Activated CD8-positive, alpha-beta memory T cell treated with anti-CD3 and anti-CD28 coated beads, Interleukin-2, amount 10 ng/mL, durations not matched to agents 7 days and 5 days (primary cell): ENCODE measurements at places on chromosomes 4 and X.

GRCh38 chrX:11053351-11053750 is 57.8 kb upstream of the HCCS start:
- H3K4me3 ChIP-seq: no peak overlapping the region
- H3K4me1 ChIP-seq: no peaks in the 10 kb centered on the region
- no peaks in the 10 kb centered on the region for H3K27me3 ChIP-seq

- H3K4me1 ChIP-seq: no peaks in the 10 kb centered on the region
- H3K27me3 ChIP-seq: no peaks in the 10 kb centered on the region
- no peak overlapping the region for H3K27ac ChIP-seq
- no peaks in the 10 kb centered on the region for H3K36me3 ChIP-seq
These were observed 85.7 kb downstream of the F11 start for GRCh38 chr4:186351668-186352194.

DNA sequence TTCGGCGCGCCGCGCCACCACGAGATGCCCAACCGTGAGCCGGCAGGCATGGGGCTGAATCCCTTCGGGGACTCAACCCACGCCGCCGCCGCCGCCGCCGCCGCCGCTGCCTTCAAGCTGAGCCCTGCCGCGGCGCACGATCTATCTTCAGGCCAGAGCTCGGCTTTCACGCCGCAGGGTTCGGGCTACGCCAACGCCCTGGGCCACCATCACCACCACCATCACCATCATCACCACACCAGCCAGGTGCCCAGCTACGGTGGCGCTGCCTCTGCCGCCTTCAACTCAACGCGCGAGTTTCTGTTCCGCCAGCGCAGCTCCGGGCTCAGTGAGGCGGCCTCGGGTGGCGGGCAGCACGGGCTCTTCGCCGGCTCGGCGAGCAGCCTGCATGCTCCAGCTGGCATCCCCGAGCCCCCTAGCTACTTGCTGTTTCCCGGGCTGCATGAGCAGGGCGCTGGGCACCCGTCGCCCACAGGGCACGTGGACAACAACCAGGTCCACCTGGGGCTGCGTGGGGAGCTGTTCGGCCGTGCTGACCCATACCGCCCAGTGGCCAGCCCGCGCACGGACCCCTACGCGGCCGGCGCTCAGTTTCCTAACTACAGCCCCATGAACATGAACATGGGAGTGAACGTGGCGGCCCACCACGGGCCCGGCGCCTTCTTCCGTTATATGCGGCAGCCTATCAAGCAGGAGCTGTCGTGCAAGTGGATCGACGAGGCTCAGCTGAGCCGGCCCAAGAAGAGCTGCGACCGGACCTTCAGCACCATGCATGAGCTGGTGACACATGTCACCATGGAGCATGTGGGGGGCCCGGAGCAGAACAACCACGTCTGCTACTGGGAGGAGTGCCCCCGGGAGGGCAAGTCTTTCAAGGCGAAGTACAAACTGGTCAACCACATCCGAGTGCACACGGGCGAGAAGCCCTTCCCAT is 1.1 kb downstream of the ZIC3 start:
- peaks cover 6% of the 10 kb centered on the region for H3K36me3 ChIP-seq
- peaks cover 66% of the 10 kb centered on the region for H3K27me3 ChIP-seq

- H3K27ac ChIP-seq: no peak overlapping the region
- no peak for DNase-seq
- H3K27me3 ChIP-seq: no peaks in the 10 kb centered on the region
- no peaks in the 10 kb centered on the region for H3K4me1 ChIP-seq
- H3K36me3 ChIP-seq: peaks cover 31% of the 10 kb centered on the region
- H3K4me3 ChIP-seq: no peak overlapping the region
These were observed 27.8 kb downstream of the RP2 start for GRCh38 chrX:46864606-46865005.

DNA sequence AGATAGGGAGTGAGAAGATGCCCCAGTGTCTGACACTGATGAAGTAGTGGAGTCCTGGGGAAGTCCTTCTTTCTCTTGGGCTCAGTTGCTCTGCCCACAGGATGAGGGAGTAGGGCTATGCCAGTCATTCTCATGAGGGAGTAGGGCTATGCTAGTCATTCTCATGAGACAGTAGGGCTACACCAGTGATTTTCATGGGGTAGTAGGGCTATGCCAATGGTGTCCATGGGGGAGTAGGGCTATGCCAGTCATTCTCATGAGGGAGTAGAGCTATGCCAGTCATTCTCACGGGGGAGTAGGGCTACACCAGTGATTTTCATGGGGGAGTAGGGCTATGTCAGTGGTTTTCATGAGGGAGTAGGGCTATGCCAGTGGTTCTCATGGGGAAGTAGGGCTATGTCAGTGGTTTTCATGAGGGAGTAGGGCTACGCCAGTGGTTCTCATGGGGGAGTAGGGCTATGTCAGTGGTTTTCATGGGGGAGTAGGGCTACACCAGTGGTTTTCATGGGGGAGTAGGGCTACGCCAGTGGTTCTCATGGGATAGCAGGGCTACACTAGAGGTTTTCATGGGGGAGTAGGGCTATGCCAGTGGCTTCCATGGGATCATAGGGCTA is 43.3 kb upstream of the SOD3 start:
- H3K36me3 ChIP-seq: no peaks in the 10 kb centered on the region
- H3K4me3 ChIP-seq: no peak overlapping the region
- no peak overlapping the region for H3K27ac ChIP-seq
- no peaks in the 10 kb centered on the region for H3K27me3 ChIP-seq
- no peak for DNase-seq

DNA sequence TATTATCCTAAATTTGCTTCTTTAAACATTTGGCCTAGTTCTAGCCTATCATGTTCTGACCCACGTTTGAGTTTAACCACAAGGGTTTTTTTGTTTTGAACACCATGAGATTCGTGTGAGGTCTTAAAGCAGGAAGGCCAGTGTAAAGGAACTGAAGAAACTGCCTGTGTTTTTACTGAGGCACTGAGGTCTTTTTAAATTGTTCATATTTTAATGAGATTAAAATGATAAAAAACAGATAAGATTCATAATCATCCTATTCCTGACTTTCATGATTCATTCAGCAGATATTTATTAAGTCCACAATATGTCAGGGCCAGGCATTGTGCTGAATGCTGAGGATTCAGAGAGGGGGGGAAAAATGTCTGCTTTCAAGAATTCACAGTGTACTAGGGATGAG is 3.2 kb downstream of the RPS6KA3 start:
- peaks cover 6% of the 10 kb centered on the region for H3K36me3 ChIP-seq
- DNase-seq: no peak
- peak overlapping the region; percentile 78 for H3K27ac ChIP-seq
- H3K4me1 ChIP-seq: peaks cover 34% of the 10 kb centered on the region
- no peaks in the 10 kb centered on the region for H3K27me3 ChIP-seq

DNA sequence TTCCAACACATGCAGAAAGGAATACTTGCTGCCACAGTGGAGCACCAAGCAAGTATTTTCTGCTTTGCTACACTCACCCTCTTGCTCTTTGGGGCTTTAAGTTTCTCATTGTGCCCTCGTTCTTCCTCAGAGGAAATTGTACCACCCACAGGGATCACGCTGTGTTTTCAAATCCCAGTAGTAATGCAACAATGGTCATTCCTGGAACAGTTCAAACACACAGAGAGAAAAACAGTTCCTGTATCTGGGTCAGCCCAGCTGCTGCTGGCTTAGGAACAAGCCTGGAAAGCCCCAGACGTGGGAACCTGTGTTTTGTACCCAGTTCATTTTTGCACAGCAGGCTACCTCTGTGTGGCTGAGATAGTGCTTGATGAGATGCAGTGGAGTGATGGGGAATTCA is 907.8 kb downstream of the STPG2 start:
- no peak for DNase-seq
- H3K4me3 ChIP-seq: no peak overlapping the region
- H3K27ac ChIP-seq: no peak overlapping the region

GRCh38 chr4:57424232-57424897 is 314.2 kb upstream of the IGFBP7 start:
- H3K36me3 ChIP-seq: no peaks in the 10 kb centered on the region
- H3K4me3 ChIP-seq: no peak overlapping the region
- H3K27ac ChIP-seq: no peak overlapping the region
- H3K27me3 ChIP-seq: no peaks in the 10 kb centered on the region
- H3K4me1 ChIP-seq: no peaks in the 10 kb centered on the region
- DNase-seq: no peak

GRCh38 chrX:7083468-7084396 is 63.8 kb upstream of the STS start:
- H3K27me3 ChIP-seq: no peaks in the 10 kb centered on the region
- H3K36me3 ChIP-seq: peaks cover 15% of the 10 kb centered on the region
- H3K4me1 ChIP-seq: peaks cover 47% of the 10 kb centered on the region
- peak; percentile 77 for DNase-seq
- peak overlapping the region; percentile 50 for H3K4me3 ChIP-seq

DNA sequence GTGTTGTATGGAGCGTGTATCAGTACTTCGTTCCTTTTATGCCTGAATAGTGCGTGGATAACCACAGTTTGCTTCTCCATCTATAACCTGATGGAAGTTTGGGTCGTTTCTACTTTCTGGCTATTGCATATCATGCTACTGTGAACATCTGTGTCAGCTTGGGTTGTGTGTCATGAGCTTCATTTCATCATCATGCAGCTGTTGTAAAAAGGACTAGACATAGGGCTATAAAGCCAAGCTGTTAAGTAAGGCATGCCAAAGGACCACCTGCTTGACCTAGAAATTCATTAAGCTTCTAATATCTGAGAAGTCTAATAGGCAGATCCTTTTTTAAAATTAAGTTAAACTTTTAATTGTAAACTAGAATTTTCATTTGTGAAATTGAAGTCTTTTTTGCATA is 18.4 kb downstream of the SMS start:
- H3K27ac ChIP-seq: no peak overlapping the region
- H3K4me3 ChIP-seq: no peak overlapping the region
- no peaks in the 10 kb centered on the region for H3K27me3 ChIP-seq
- peaks cover 4% of the 10 kb centered on the region for H3K36me3 ChIP-seq
- H3K4me1 ChIP-seq: peaks cover 29% of the 10 kb centered on the region
- DNase-seq: no peak

GRCh38 chr4:113699772-113700171 is 61.8 kb downstream of the CAMK2D start:
- H3K4me3 ChIP-seq: no peak overlapping the region
- H3K27me3 ChIP-seq: no peaks in the 10 kb centered on the region
- H3K27ac ChIP-seq: no peak overlapping the region
- H3K4me1 ChIP-seq: peaks cover 10% of the 10 kb centered on the region
- peaks cover 22% of the 10 kb centered on the region for H3K36me3 ChIP-seq
- DNase-seq: no peak

- H3K4me1 ChIP-seq: no peaks in the 10 kb centered on the region
- no peaks in the 10 kb centered on the region for H3K27me3 ChIP-seq
- no peak overlapping the region for H3K4me3 ChIP-seq
- no peaks in the 10 kb centered on the region for H3K36me3 ChIP-seq
These were observed 13.6 kb upstream of the IGSF1 start for GRCh38 chrX:131302701-131303100.

DNA sequence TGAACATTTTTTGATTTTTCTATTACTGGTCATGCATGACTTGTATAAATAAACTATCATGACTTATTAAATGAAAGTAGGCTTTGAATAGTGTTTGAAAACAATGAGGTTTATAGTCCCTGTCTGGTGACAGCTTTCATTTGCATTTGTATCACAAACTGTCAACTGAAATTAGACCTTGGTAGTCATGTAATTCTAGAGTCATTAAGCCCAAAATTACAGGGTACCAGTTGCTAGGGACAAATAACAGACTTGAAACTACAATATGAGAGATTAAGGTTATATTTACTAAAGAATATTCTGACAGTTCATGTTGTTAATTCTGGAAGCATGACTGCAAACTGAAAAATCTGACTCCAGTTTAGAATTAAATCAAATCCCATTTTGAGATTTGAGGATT is 9.2 kb upstream of the VAMP7 start:
- H3K36me3 ChIP-seq: no peaks in the 10 kb centered on the region
- H3K4me1 ChIP-seq: peaks cover 2% of the 10 kb centered on the region
- H3K27me3 ChIP-seq: peaks cover 9% of the 10 kb centered on the region

DNA sequence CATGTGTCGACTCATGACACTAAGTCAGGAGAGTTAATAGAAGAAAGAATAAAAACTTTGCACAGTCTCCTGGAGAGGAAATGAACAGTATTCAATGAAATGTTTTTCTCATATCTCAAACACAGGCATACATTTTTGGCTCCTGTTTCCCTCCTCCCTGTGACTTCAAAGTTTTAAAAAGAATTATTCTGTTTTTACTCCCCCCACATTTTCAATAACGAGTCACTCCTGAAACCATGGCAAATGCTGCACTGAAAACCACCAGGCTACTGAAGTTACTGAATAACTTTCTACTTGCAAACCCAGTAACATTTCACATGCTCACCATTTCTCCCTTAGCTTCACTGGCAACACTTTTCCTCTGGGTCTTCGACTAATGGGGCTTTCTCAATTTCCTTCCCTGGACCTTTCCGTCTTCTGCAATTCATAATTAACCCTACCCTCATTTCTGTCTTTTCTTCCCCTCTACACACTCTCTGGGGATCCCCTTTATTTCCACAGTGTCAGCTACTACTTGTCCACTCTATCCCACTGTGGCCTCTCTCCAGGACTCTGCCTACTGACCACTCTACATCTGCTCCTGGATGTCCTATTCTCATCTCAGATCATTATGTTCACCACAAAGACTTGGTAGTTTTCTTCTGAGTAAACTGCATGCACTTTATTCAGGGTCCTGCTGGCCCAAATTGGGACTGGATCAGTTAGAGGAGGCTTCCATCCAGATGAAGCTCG is 225.8 kb upstream of the ETNPPL start:
- H3K4me3 ChIP-seq: no peak overlapping the region
- H3K27ac ChIP-seq: no peak overlapping the region
- no peak for DNase-seq
- H3K4me1 ChIP-seq: no peaks in the 10 kb centered on the region
- no peaks in the 10 kb centered on the region for H3K27me3 ChIP-seq

GRCh38 chr4:14345356-14345775 is 656.9 kb upstream of the CPEB2 start:
- H3K36me3 ChIP-seq: no peaks in the 10 kb centered on the region
- no peak for DNase-seq
- H3K27ac ChIP-seq: no peak overlapping the region
- no peaks in the 10 kb centered on the region for H3K27me3 ChIP-seq
- H3K4me1 ChIP-seq: no peaks in the 10 kb centered on the region

- H3K4me1 ChIP-seq: no peaks in the 10 kb centered on the region
- no peak overlapping the region for H3K27ac ChIP-seq
- no peak overlapping the region for H3K4me3 ChIP-seq
- no peaks in the 10 kb centered on the region for H3K36me3 ChIP-seq
These were observed 1371.7 kb downstream of the STIM2 start for GRCh38 chr4:28232376-28232775.

- H3K27ac ChIP-seq: no peak overlapping the region
- H3K36me3 ChIP-seq: no peaks in the 10 kb centered on the region
- no peak overlapping the region for H3K4me3 ChIP-seq
- no peak for DNase-seq
- peaks cover 42% of the 10 kb centered on the region for H3K27me3 ChIP-seq
These were observed 2.8 kb downstream of the VEGFC start for GRCh38 chr4:176789955-176790354.

GRCh38 chr4:111268769-111269414 is 646.0 kb upstream of the PITX2 start:
- H3K27me3 ChIP-seq: no peaks in the 10 kb centered on the region
- H3K4me3 ChIP-seq: no peak overlapping the region
- H3K36me3 ChIP-seq: no peaks in the 10 kb centered on the region
- no peaks in the 10 kb centered on the region for H3K4me1 ChIP-seq
- H3K27ac ChIP-seq: no peak overlapping the region
